Foreskin keratinocyte (primary cell): ENCODE measurements at places on chromosomes 6 and 20. TPM values are rescaled to one million over a fixed set of nuclear protein-coding genes. Genes with fewer than 3 reads are reported as not detected.

Gene GRM1
- not detected in 2 replicates for total RNA-seq

Gene HLA-DRA
- not detected in 2 replicates for total RNA-seq

Gene RCAN2
- total RNA-seq = not detected in 2 replicates

Gene RNF39
- total RNA-seq = 3.2 and 3.6 TPM in 2 replicates

Gene TAF11
- 20.5 and 21.2 TPM in 2 replicates for total RNA-seq

Gene MUC21
- not detected in 2 replicates for total RNA-seq

Gene NRM
- total RNA-seq = 24.5 and 26.3 TPM in 2 replicates

Gene HLA-DRB5
- total RNA-seq = not detected in 2 replicates

Gene KLC4
- 9.0 and 11.6 TPM in 2 replicates for total RNA-seq

Gene SPTLC3
- total RNA-seq = 7.8 TPM in 2 replicates

Gene RSPH4A
- total RNA-seq = 0.10 and 0.14 TPM in 2 replicates

Gene TRIM40
- total RNA-seq = not detected in 2 replicates

Gene HCRTR2
- not detected in 2 replicates for total RNA-seq

Gene ALDH5A1
- 0.37 and 0.42 TPM in 2 replicates for total RNA-seq

Gene MCUR1
- total RNA-seq = 17.0 and 17.1 TPM in 2 replicates

Gene MYLK4
- 0.24 and 0.28 TPM in 2 replicates for total RNA-seq

Gene ANKRD66
- total RNA-seq = not detected in 2 replicates

Gene C6orf136
- 8.2 and 10.2 TPM in 2 replicates for total RNA-seq

Gene TAGAP
- total RNA-seq = 0.07 TPM in 2 replicates

Gene TUBB1
- total RNA-seq = not detected in 2 replicates

Gene CASS4
- not detected in 2 replicates for total RNA-seq

Gene CDS2
- total RNA-seq = 22.6 and 25.2 TPM in 2 replicates

Gene UBD
- total RNA-seq = not detected in 2 replicates

Gene NRSN2
- total RNA-seq = 26.7 and 35.6 TPM in 2 replicates

Gene ATP6V1G2
- 0.56 and 0.75 TPM in 2 replicates for total RNA-seq

Gene RAB44
- total RNA-seq = 0.03 TPM in 1 of 2 replicates, not detected in the other

Gene CGAS
- 6.3 and 6.7 TPM in 2 replicates for total RNA-seq

Gene FIG4
- 7.7 and 8.7 TPM in 2 replicates for total RNA-seq

Gene FRK
- total RNA-seq = 2.5 and 3.4 TPM in 2 replicates

Gene GJA10
- not detected in 2 replicates for total RNA-seq

Gene ZSCAN23
- 1.1 and 2.7 TPM in 2 replicates for total RNA-seq

Gene TREML1
- total RNA-seq = 0.18 and 0.34 TPM in 2 replicates

Gene HLA-DMB
- total RNA-seq = 0.92 TPM in 1 of 2 replicates, not detected in the other
